Osteocyte (in vitro differentiated cells): ENCODE measurements at places on chromosomes 3 and 15. TPM values are rescaled to one million over a fixed set of nuclear protein-coding genes. Genes with fewer than 3 reads are reported as not detected.

MUC20 gene
- total RNA-seq = 6.2 and 7.6 TPM in 2 replicates

EDC3 gene
- 42.9 and 54.2 TPM in 2 replicates for total RNA-seq

- H3K4me1 ChIP-seq = peaks cover 4% of the 10 kb centered on the region
- no peak overlapping the region for H3K4me3 ChIP-seq
- DNase-seq = no peak
- H3K27ac ChIP-seq = no peak overlapping the region
- H3K27me3 ChIP-seq = peaks cover 11% of the 10 kb centered on the region
- no peaks in the 10 kb centered on the region for H3K36me3 ChIP-seq
Observed at GRCh38 chr15:81271761-81272644, 51.9 kb downstream of the STARD5 start.

GRCh38 chr3:155790272-155790925 lies 15.7 kb downstream of the C3orf33 start:
- no peak for DNase-seq
- peaks cover 23% of the 10 kb centered on the region for H3K36me3 ChIP-seq
- no peak overlapping the region for H3K4me3 ChIP-seq
- H3K4me1 ChIP-seq = no peaks in the 10 kb centered on the region
- no peaks in the 10 kb centered on the region for H3K27me3 ChIP-seq

- H3K4me1 ChIP-seq = peaks cover 16% of the 10 kb centered on the region
- no peaks in the 10 kb centered on the region for H3K27me3 ChIP-seq
- H3K36me3 ChIP-seq = peaks cover 29% of the 10 kb centered on the region
- no peak overlapping the region for H3K4me3 ChIP-seq
- DNase-seq = no peak
- no peak overlapping the region for H3K27ac ChIP-seq
Observed at GRCh38 chr15:90881181-90881977, 2.9 kb upstream of the FES start.

GRCh38 chr15:85837011-85837433 lies 42.3 kb upstream of the KLHL25 start:
- H3K27me3 ChIP-seq = peaks cover 4% of the 10 kb centered on the region
- no peak overlapping the region for H3K4me3 ChIP-seq
- DNase-seq = no peak
- H3K27ac ChIP-seq = no peak overlapping the region

GRCh38 chr3:60756241-60757030 lies 494.8 kb downstream of the FHIT start:
- no peak for DNase-seq
- no peak overlapping the region for H3K4me3 ChIP-seq
- H3K27me3 ChIP-seq = peaks cover 3% of the 10 kb centered on the region
- H3K36me3 ChIP-seq = no peaks in the 10 kb centered on the region
- no peaks in the 10 kb centered on the region for H3K4me1 ChIP-seq
- H3K27ac ChIP-seq = no peak overlapping the region

- no peak overlapping the region for H3K4me3 ChIP-seq
- H3K27me3 ChIP-seq = peaks cover 64% of the 10 kb centered on the region
- no peaks in the 10 kb centered on the region for H3K36me3 ChIP-seq
- H3K27ac ChIP-seq = no peak overlapping the region
- H3K4me1 ChIP-seq = peaks cover 6% of the 10 kb centered on the region
- DNase-seq = no peak
Observed at GRCh38 chr3:151082880-151083838, 2.3 kb upstream of the MED12L start.

DNA sequence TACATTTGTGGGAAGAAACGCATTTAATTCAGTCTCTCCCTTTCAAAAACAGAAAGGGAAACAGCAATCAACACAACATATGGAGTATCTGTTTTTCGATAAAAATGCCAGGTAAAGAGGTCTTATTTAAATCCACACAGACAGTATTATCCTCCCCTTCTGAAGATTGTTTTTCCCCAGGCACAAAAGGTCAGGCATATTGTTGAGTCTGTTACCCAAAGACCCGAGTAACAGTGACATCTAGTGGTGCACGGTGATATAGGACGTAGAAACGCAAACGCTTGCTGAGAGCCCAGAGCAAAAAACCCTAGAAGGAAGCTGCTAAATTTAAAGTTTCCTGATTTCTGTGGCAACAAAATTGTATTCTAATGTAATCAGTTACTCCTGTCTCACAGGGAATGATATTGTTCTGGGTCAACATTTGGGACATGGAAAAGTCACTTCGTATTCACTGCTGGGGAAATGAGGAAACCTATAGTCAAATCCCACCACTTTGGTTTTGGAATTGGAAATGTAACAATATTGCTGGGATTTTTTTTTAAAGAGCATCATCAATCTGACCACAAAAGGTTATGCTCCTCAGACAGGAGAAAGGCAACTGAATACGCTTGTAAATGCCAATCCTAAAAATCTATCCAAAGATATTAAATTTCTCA lies 312.7 kb upstream of the CCDC54 start:
- H3K36me3 ChIP-seq = no peaks in the 10 kb centered on the region
- no peaks in the 10 kb centered on the region for H3K27me3 ChIP-seq
- peaks cover 39% of the 10 kb centered on the region for H3K4me1 ChIP-seq
- H3K27ac ChIP-seq = no peak overlapping the region

DNA sequence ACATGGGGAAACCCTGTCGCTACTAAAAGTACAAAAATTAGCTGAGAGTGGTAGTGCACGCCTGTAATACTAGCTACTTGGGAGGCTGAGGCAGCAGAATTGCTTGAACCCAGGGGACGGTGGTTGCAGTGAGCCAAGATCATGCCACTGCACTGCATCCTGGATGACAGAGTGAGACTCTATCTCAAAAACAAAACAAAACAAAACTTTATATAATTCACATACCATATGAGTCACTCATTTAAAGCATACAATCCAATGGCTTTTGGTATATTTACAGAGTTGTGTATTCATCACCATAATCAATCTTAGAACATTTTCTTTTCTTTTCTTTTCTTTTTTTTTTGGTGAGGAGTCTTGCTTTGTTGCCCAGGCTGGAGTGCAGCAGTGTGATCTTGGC lies 8.7 kb downstream of the PXK start:
- H3K36me3 ChIP-seq = peaks cover 15% of the 10 kb centered on the region
- peaks cover 16% of the 10 kb centered on the region for H3K4me1 ChIP-seq
- no peak overlapping the region for H3K4me3 ChIP-seq
- H3K27me3 ChIP-seq = no peaks in the 10 kb centered on the region
- DNase-seq = no peak

DNA sequence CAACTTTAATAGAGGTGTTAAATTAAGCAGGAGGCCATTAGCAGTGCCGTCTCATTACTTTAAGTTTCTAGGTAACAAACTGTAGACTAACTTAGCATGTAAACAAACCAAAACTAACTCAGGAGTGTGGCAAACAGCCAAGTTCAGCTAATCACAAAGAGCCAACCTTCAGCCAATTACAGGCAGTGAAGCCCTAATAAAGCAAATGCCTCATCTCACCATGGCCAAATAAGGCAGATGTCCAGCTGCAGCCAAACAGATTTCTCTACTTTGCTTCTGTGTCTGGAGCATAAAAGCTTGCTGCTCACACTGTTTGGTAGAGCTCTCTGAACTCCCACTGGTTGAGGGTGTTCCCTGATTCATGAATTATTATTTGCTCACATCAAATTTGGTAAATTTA lies 835.4 kb upstream of the GBE1 start:
- no peaks in the 10 kb centered on the region for H3K4me1 ChIP-seq
- H3K27ac ChIP-seq = no peak overlapping the region
- DNase-seq = no peak
- no peak overlapping the region for H3K4me3 ChIP-seq
- no peaks in the 10 kb centered on the region for H3K27me3 ChIP-seq

- DNase-seq = no peak
- no peak overlapping the region for H3K27ac ChIP-seq
- H3K27me3 ChIP-seq = no peaks in the 10 kb centered on the region
- H3K4me1 ChIP-seq = no peaks in the 10 kb centered on the region
- no peak overlapping the region for H3K4me3 ChIP-seq
Observed at GRCh38 chr15:58602823-58603222, 146.7 kb downstream of the ADAM10 start.
